HEK293T (cell line): ENCODE measurements at places on chromosomes 1 and 21.

DNA sequence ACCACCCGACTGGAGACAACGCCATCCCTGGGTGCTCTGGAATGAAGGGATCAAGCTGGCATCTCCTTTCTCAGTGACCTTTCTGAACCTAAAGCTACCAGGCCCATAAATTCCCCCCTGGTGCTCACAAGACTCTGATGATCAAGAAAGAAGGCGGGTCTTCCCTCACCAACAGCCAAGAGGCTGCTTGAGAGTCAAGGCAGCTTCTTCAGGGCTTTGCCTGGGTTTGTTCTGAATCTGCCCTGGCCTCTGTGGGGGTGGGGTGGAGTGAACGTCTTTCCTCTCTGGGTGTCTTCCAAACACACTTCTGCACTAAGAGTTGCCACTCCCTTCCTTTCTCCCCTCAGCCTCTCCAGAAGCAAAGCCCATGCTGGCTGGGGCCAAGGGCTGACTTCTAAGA lies 36.1 kb downstream of the CD247 start:
- no peak for DNase-seq

GRCh38 chr1:208165659-208166058 lies 78.5 kb downstream of the PLXNA2 start:
- DNase-seq: no peak

GRCh38 chr1:67433837-67434236 lies 3.6 kb upstream of the SERBP1 start:
- no peak for DNase-seq

- DNase-seq: no peak
These were observed 72.5 kb downstream of the ARHGEF10L start for GRCh38 chr1:17611991-17612390.

DNA sequence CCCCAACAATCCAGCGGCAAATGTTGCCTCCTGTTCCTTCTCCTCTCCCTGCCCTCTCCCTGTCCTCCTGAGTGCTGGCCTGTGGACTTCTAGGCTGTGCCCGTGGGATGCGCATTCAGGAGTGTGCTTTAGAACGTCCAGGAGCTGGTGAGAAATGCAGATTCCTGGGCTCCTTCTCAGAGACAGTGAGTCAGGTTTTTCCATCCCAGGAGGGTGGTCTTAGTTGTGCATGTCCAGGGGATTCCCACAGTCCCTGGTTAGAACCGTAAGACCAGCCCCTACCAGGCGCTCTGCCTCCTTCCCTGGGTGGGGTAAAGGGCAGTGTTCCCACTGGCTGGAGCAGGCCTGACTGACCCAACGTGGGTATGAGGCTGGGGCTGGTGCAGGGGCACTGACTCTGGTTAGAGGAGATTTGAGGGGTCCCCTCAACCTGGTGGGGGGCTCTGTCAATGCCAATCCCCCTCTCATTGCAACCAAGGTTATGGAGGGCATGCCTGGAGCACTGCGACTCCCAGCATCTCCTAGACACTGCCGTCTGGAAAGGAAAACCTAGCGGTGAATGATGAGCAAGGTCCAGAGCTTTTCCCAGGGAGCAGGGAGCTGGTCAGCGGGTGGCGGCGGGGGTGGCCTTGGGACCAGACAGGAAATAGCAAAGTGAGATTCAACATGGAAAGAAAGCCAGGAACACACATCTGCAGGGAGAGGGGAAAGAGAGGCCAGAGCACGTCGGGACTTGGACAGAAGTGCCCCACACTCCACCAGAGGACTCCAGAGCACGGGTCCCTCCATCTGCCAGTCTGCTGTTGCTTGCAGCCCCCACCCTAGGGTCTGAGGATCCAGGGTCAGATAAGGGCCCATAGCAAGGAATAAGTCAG lies 38.5 kb downstream of the HSPG2 start:
- no peak for DNase-seq
